Activated T-helper 1 cell treated with anti-CD3 and anti-CD28 coated beads, Interleukin-2, amount 50 U/mL, for 16 hours (primary cell): ENCODE measurements at places on chromosomes 2 and 18.

GRCh38 chr2:191347881-191348280, 102.7 kb downstream of the MYO1B start:
- DNase-seq = no peak

GRCh38 chr18:55634545-55634944, 46.6 kb upstream of the TCF4 start:
- no peak for DNase-seq

DNA sequence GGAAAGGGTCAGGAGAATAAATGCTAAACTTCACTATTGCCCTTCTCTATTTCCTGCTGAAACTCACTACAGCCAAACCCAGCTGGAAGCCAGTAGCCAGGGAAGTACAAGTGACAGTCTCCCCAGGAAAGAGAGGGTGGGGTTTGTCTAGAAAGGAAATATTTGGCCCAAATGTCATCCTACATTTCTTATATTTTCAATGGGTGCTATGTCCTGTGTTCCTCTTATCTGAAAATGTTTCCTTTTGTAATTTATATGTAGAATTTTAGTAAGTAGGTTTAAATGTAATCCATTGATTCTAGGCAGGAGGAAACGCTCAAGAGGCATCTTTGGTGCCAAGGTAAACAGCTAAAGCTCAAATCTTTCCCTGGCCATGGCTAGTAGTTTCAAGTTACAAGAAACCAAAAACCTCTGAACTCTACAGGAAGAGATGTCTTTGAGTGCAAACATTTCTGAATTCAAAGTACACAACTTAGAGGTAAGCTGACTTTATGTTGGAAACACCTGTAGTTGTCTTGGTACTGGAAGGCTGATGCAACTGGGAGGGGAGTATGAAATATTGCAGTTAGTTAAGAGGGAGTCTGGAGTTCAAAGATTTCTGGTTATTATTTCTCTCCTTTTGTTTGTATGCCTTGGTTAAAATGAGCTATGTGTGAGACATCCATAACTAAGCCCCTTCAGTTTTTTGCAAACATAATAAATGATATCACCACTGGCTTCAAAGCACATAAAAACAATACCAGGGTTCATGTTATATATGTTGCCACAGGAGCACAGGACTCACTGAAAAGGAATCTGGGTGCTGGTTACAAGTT, 356.1 kb upstream of the ZC3H15 start:
- DNase-seq = no peak

GRCh38 chr2:159849160-159849813, 51.3 kb upstream of the CD302 start:
- no peak for DNase-seq

DNA sequence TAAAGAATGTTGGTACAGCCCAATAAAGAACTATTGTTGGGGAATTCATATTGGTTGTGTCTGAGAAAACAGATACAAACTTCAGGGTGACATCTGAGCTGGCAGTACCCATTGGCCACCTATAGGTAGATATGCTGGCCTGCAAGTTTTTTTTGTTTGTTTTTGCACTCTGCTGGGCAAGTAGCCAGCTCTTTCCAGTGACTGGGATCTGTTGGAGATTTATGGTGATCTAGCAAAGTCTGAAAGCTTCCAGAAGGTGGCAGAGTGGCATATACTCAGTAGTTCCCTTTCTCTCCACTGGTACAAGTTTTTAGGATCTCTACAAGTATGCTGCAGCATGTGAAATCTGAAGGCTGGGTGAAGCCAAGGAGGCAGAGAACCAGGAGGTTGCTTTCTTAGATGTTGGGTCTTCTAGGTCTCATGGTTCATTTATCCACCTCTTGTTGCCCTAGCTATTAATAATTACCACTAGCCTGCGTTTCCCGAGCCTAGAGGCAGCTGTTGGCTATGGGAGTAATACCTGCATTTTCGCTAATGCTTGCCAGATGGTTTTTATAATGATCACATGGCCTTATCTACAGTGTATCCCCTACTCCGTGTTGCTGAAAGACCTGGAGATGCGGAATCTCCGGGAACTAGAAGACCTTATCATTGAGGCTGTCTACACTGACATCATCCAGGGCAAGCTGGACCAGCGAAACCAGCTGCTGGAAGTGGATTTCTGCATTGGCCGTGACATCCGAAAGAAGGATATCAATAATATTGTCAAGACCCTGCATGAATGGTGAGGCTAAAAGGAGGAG, 9.5 kb downstream of the COPS7B start:
- no peak for DNase-seq

DNA sequence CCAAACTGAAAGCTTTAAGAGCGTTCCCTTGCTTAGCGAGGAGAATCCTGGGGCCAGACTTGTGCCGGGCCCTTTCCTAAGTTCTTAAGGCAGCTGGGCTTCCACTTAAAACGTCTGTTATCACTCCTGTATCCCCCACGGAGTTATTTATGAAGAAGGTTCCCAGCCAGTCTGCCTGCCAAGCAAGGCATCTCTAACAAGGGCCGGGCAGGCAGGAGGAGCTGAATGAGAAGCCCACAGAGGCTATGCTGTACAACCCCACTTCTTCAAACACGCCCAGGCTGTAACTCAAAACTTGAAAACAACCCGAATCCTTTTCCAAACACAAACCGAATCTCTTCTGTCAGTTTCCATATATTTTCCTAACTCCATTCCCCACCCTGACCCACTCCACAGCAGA, 39.0 kb upstream of the ZFP36L2 start:
- no peak for DNase-seq

- no peak for DNase-seq
Measured at GRCh38 chr2:127293386-127293747, 577 bp downstream of the ERCC3 start.

DNA sequence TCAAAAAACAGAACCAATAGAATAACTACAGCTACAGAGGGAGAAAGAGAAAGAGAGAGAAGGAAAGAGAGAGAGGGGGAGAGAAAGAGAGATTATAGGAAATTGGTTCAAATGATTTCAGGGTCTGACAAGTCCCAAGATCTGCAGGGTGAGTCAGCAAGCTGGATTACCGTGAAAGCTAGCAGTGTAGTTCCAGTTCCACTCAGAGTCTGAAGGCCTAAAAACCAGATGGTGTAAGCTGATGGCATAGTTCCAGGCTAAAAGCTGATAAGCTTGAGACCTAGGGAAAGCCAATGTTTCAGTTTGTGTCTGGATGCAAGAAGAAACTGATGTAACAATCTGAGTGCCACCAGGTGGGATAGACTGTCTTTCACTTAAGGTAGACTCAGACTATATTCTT, 397.7 kb downstream of the TRIB2 start:
- DNase-seq = no peak

GRCh38 chr2:38658613-38659012, 7.3 kb upstream of the GALM start:
- no peak for DNase-seq

DNA sequence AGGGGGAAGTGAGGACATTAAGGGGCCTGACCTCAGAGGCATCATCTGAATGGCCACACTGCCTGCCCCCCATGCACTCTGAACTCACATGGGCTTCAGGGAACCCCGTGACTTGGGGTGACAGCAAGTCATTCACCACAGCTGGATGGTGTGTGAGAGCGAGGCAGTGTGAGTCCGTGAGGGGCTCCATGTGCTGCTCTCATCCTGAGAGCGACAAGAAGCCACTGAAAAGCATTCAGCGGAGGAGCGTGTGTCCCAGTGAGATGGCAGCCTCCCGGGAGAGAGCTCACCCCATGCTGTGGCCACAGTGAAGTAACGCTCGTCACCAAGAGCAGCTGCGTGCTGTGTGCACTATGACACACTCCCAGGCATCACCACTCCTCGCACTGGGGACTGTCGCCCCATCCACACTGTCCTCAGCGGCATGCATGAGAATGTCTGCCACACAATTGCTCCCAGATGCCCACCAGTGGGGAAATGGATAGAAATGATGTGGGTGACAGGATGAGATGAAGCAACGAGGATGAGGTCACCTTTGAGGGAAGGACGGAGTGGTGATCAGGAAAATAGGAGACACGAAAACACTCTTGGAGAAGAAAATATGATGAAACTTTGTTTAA, 213.0 kb upstream of the RAB6C start:
- DNase-seq = no peak

- DNase-seq = no peak
Measured at GRCh38 chr18:25166113-25166512, 185.9 kb downstream of the ZNF521 start.

- no peak for DNase-seq
Measured at GRCh38 chr2:64950226-64951160, 38.7 kb upstream of the SLC1A4 start.

- DNase-seq = no peak
Measured at GRCh38 chr2:206368484-206368883, 74.8 kb upstream of the ADAM23 start.

- DNase-seq = no peak
Measured at GRCh38 chr2:211860224-211860623, 678.4 kb downstream of the ERBB4 start.

DNA sequence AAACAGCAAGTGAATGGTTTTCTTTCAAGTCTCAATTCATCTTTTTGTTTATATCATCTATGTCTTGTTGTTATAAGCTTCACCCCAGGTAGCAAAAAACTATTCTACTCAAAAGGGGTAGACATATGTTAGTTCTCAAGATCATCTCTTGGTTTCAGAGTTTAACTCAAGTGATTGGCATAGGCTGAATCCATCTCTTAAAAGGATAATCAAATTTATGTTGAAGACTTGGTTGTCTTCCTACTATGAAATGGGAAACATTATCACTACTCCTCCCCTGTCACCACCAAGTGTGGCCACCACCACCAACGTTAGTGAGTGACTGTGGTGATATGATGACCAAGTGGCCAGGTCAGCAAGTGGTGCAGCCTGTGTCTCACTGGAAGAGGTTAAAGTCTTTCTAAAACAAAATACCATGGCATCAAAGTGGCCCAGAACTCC, 1.5 kb downstream of the IL1B start:
- DNase-seq = no peak

GRCh38 chr2:191929288-191929687, 82.4 kb upstream of the CAVIN2 start:
- no peak for DNase-seq

GRCh38 chr2:74130211-74130995, 17.3 kb downstream of the BOLA3 start:
- no peak for DNase-seq

GRCh38 chr2:134980639-134981038, 62.0 kb downstream of the CCNT2 start:
- DNase-seq = no peak

DNA sequence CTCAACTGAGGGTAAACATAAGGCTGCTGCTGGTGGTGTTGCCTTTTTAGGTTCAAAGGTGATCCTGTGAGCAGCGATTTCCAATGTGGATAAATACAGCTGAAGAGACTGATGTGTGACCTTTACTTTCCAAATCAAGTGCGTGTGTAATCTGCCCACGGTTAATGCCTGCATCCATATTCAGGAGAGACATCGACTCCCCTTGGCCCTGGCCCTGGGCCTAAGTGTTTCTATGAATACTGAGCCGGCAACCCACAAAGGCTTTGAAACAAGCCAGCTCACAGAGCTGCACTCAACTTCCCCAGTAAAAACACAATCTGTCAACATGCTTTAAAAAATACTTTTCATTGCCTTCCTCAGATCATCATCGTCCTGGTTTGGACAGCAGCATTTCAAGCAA, 1026.6 kb downstream of the TMEM182 start:
- DNase-seq = no peak

GRCh38 chr2:218709908-218710307, 727 bp upstream of the TTLL4 start:
- no peak for DNase-seq

DNA sequence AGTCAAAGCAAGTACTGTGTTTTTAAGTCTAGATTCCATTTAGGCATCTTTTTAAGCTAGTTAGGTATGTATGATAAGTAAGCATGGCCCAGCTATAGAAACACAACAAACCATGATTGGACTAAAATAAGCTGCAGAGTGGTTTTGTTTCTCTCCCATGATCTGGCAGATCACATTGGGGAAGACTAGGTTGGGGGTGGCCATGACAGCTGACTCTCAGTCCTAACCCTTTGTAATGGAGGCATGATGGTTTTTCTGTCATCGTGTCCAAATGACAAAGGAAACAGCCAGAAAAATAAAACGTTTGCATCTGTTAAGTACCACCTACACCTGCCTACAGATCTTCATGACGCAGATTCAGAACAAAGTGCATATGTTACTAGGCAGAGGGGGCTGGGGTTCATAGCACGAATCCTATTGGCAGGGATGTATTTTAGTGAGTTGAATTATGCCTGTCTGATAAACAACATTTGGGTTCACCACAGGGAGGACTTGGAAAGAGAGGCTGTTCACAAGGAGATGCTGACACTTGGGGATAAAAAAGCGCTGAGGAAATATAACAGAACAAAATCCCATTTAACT, 33.8 kb upstream of the GALNT5 start:
- no peak for DNase-seq

DNA sequence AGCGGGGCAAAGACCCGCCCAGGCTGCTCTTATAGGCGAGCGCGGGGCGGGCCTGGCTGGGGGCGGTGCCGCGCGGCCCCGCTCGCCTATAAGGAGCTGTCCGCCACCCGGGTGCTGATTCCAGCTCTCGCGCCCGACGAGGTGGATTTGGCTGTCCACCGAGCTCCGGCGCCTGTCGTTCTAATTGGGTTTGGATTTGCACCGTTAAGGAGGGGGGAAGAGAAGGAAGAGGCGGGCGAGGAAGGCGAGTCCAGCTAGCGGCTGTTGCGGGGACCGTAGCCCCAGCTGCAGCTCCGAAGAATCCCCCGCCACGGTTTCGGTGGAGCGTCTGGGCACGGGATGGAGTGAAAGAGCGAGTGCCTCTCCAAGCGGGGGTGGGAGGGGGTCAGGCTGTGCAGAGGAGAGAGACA, at the start of gene CNTNAP5:
TSS of gene CNTNAP5 (plus strand) at position 117 of the 410 bp plus-strand sequence. CDS start 364 bp downstream, outside the sequence.
- DNase-seq = no peak

DNA sequence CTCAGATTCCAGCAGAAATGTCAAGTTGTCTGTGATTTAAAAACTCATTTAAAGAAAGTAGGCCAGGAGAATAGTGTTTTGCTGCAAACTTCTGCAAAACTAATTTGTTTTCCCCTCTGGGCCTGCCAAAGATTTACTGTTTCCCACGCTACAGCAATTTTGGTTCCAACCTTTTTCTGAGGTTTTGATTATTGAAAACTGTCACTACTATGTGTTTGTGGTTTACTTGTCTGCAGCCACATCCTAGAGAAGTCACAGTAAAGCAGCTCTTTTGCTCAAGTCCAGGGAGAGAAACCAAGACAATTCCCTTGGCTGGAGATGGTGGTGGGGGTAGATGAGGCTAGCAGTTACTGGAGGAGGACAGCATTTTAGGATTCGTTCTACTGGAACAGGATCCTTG, 12.8 kb downstream of the IL1R2 start:
- DNase-seq = no peak

DNA sequence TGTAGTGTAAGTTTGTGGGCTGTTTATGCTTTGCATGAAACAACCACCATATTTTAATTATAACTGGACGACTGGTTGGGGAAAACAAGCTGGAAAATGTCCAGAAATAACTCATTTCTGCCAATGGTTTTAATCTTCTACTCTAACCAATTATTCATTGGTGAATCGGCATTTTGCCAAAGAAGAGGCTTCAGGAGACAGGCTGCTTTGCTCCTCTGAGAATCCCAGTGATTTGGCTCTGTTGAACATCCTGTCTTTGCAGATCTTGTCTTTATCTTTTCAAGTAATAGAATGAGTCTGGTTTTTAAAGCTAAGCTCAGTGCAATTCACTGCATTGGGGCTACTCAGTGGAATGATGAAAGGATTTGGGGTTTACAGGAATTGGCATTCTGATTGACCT, 109.6 kb downstream of the APOB start:
- DNase-seq = no peak

- DNase-seq = no peak
Measured at GRCh38 chr2:2016651-2017311, 272.5 kb upstream of the PXDN start.
